Activated gamma-delta T cell (primary cell): ENCODE measurements at places on chromosomes 11 and 22.

- no peak for DNase-seq
Measured at GRCh38 chr22:50719814-50720300, 18.1 kb upstream of the ACR start.

- peak; percentile 53 for DNase-seq
Measured at GRCh38 chr11:64850979-64851567, 6.6 kb upstream of the CDC42BPG start.

- DNase-seq: no peak
Measured at GRCh38 chr11:69203381-69203780, 47.6 kb downstream of the SMIM38 start.

GRCh38 chr11:656866-657265 is 19.8 kb downstream of the DRD4 start:
- no peak for DNase-seq

- DNase-seq: no peak
Measured at GRCh38 chr11:78929906-78930220, 355.2 kb upstream of the NARS2 start.

DNA sequence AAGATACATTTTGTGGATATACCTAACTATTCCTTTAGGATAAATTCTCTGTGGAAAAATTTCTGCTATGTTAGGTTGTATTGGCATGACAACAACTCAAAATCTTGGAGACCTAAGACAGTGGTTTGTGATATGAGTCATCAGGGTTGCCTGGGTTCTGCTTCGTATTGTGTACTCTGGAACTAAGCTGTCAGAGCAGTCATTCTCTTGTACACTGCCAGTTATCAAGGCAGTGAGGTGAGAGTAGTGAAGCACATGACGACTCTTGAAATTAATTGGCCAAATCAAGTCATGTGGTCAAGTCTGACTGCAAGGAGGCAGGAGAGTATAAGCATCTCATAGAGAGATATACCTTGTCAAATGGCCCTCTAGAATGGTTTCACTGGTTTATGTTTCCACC is 104.4 kb downstream of the FANCF start:
- DNase-seq: no peak

GRCh38 chr22:38490915-38491314 is 15.2 kb downstream of the DDX17 start:
- no peak for DNase-seq
